ENCODE measurements at places on chromosomes 13 and 19.

GRCh38 chr13:111904166-111904565, 162.8 kb upstream of the SOX1 start:
- no peak for DNase-seq

GRCh38 chr19:38304866-38305429, 897 bp downstream of the C19orf33 start:
- DNase-seq: no peak

DNA sequence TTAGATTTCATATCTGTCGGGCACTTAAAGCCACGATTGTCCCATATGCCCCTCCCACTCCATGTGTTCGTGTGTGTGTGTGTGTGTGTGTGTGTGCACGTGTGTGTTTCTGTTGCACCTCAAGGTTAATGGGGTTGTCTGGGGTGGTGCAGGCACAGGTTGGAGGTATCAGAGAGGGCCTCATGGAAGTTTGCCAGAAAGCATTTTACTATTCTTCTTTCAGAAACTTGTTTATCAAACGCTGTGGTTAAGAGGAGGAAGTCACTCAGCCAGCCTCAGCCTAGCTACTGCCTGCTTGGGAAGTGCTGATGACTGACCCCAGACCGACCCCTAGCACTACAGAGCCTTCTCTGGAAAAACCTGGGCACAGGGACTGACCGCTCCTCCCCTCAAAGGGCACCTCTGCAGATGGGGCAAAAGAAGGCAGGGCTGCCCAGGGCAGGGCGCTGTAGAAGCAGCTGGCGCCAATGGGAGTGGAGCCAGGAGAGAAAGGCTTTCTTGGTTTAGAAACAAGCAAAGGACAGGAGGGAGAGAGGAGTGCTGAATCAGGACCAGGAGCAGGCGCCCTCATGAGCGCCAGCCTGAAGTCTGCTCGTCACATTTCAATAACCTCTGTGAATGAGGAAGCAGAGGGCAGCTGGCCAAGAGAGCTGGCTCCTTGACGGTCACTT, 3.9 kb downstream of the SIAH3 start:
- DNase-seq: no peak

DNA sequence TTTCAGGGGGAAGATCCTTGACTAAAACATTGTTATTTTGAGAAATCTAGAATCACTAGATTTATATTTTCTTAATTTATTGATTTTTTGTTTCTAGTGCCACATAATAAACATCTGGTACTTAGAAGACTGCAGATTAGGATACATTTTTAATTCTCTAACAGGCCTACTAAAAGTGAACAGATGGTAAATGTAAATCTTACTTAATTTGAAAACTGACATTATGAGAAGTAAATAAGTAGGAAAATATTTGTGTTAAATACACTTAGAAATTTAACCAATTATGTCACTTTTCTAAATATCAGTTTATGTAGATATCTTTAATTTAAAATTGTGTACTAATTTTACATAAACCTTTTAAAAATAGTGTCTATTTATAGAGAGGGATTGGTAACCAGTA, 2255.6 kb upstream of the PCDH20 start:
- DNase-seq: no peak

GRCh38 chr13:94345374-94346195, 133.9 kb downstream of the DCT start:
- peak; percentile 32 for DNase-seq
